ENCODE measurements at places on chromosomes 7 and 10.

GRCh38 chr7:25384788-25385505 is 156.7 kb upstream of the NPVF start:
- DNase-seq, result no peak

DNA sequence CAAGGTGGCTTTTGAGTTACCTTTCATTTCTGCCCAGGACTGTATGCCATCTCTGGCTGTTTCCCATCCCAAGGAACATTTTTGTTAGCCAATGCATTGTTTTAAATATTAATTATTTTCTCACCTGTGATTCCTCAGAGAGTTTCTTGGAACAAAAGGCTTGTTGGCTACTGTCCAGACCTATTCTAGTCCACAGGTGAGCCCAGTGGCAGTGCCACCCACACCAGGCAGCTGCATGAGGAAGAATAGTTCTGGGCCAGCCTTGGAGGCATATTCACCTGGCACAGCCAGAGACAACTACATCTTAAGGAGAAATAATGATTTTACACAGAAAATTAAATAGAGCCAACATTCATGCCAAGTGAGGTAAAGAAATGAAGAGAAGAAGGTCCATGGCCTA is 123.9 kb downstream of the C1GALT1 start:
- DNase-seq, result no peak

- DNase-seq, result no peak
Observed at GRCh38 chr7:114354306-114354705, 60.3 kb upstream of the FOXP2 start.

GRCh38 chr7:97090761-97091353 is 26.6 kb upstream of the SDHAF3 start:
- no peak for DNase-seq

GRCh38 chr7:149669121-149669818 is 104.1 kb downstream of the ZNF467 start:
- DNase-seq, result no peak

DNA sequence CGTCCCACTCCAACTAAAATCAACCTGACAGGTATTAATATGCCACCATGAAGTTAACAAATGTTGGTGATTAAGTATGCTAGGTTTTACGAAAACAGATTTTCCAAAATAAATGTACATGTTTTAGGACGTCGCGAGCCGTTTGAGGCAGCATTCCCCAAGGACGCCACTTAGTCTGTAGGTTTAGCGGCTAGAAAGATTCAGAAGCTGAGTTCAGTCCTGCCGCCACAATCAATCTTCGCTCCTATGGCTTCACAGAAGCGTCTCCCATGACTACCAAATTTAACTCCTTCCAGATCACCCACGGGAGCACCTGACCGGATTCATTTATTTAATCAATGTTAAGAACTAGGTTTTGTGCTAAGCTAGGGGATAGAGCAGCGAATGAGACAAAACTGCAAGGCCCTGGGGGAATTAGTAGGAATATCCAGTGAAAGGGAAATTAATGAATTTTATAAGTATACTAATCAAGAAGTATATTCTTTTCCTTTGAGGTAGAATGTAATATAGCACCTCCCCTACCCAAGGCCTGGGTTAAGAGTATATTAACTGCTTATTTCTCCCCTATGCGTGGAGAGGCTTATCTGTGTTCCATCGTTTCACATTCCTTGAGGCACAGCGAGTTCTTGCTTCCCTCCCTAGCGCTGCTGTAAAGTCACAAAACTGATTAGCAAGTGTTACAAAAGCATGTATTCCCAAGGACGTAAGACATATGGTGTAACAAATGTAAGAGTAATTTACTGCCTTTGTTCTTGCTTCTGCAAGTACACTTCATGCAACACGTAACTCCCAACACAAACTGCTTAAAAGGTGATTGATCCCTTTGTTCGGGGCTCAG is 994 bp upstream of the CYP51A1 start:
- no peak for DNase-seq
